ENCODE measurements at places on chromosomes 13 and 19.

GRCh38 chr19:57947419-57948134, at the start of gene ZNF256:
Gene ZNF256 (minus strand): TSS chr19:57947706. CDS start chr19:57947474, 232 bp downstream.
- DNase-seq = peak; percentile 90

DNA sequence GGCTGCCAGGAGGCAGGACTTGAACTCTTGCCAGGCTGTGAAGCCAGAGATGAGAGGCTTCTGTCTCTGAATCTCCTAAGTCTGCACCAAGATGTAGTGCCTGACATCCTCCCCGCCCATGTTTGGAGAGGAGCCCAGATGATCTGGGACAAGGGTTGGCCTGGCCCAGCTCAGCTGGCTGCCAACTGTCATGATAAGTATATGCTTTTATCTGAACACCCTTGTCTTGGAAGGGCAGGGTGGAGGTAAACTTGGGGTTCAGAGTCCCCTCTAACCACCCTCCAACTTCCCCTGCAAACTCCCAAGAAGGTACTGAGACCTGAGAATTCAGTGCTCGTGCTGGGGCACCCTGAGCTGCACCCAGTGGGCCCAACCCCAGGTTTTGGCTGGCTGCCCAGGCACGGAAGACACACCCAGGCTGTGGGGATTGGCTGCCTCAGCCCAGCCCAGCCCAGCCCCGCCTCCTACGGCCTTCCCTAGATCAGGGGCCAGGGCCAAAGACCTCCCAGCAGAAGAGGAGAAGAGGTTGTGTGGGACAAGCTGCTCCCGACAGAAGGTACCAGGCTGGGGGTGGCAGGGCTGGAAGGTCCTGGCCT, at the start of gene CYP4F12:
Gene CYP4F12, plus strand, starts transcription at position 508 of the 596 bp plus-strand sequence. CDS start 443 bp downstream, outside the sequence.
- no peak for DNase-seq

DNA sequence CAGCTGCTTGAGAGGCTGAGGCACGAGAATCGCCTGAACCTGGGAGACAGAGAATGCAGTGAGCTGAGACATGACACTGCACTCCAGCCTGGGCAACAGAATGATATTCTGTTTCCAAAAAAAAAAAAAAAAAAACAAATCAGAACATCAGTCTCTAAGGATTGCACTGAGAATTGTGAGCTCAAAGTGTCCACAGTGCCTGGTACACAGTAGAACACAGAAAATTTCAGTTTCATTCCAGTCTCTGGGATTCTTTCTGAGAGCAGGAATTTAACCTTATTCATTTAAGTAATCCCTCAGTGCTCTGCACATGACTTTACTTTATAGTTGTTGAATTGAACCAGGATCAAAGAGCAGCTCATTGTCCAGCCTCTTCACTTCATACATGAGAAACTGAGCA, 25.9 kb upstream of the GATAD2A start:
- no peak for DNase-seq

- DNase-seq = no peak
Measured at GRCh38 chr13:32002873-32003272, 28.7 kb upstream of the FRY start.

DNA sequence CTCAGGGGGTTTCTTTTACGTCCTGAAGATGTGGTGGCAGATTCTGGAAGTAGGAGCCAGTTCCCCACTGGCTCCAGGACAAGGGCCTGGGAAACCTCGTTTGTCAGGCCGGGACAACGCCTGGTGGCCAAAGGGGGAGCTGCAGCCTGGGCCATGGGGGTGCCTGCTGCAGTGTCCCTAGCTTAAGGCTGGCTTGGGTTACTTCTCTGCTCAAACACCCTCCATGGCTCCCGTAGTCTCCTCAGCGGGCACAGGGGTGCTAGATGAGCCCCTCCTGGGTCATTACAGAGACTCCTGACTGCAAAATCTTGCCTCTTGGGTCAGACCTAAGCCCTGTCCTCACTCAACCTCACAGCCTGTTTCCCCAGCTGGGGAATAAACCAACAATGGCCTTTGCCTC, 14.7 kb downstream of the CILP2 start:
- DNase-seq = no peak

GRCh38 chr19:16385821-16386220, 61.2 kb downstream of the KLF2 start:
- no peak for DNase-seq

GRCh38 chr13:112818040-112818697, 128.3 kb downstream of the ATP11A start:
- DNase-seq = no peak

DNA sequence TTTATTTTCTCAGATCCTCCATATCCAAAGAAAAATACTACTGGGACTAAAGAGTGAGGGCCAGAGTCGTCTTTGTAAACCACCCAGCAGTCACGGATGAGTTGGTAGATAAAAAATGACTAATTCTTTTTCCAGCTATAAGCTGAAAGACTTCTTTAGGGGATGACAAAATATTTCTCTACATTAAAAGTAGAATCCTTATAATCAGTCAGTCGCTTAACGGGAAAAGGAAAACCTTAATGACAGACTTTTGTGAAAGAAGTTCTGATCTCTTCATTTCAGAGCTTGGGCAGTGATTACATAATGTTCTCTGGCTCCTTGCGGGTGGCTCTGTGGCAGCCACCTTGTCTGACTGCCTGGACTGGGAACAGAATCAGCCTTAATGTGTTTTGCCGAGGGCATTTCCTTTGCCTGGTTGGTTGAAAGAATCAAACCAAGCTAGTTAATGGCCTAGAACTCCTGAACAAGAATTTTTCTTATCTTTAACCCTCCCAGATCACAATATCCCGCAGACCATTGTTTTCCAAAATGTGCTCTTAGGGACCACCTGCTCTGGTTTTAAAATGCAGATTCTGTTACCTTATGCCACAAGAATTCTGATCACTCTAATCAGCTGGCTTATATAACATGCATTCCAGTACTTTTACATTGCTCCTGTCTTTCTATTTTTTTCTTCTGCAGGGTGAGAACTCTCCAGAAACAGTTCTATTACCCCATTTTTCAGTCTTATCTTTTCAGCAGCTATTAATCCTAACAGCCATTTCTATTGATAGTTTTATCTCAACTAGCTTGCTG, 2.5 kb downstream of the ITM2B start:
- DNase-seq = no peak

DNA sequence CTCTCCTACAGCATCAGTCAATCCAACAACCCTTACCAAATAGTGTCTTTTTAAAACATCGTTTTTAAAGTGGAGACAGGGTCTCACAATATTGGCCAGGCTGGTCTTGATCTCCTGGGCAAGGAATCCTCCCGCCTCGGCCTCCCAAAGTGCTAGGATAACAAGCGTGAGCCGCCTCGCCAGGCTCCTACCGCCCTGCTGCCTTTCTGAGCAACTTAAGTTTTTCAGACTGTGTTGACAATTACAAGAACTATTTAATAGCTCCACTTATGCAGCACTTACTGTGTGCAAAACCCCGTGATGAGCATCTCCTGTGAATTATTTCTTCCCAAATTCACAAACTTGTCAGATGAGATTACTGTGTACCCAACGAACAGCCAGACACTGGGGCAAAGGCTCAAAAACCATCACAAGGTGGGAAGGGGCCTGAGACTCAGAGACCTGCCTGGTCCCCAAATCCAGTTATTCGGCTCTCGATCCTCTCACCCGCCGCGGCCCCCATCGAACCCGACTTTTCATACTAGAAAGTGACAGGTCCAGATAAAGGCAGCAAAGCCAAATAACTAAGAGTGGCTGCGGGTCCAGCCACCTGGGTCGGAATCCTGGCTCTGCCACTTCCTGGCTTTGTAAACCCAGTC, 581 bp downstream of the RPL18 start:
- DNase-seq = no peak

DNA sequence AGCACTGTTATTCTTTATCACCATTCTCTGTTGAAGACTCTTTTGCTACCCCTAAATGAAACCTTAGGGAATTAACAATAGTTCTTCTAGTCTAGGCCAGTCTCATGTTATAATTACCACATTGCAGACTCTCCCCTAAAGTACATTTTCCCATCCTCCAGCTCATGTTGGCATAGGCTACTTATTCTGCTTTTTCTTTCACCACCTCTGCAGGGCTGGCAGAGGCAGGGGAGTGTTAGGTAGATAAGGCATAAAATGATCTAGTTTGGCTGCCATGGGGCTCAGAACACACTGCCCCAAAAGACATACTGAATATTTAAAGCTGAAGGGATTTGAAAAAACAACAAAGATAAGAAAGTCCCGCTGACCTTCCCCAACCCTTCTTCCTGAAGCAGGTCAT, 82.7 kb upstream of the RFC3 start:
- no peak for DNase-seq

- DNase-seq = no peak
Measured at GRCh38 chr19:29285187-29285687, 72.3 kb upstream of the UQCRFS1 start.

DNA sequence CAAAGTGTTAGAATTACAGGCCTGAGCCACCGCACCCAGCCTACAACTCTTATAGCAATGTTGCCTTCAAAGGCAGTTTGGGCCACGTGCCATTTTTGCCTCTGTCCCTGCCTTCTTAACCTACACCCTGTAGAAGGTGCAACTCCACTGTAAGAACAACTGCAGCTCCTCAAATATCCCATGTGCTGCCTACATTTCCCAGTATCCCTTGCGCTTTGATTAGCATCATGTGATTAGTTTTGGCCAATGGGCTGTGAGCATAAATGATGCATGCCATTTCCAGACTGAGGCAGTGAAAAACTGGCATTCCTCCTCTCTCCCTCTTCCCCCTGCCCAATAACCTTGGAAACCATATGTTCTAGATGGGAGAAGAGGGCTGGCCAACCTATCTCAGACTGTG, 75.2 kb upstream of the MRI1 start:
- DNase-seq = no peak

DNA sequence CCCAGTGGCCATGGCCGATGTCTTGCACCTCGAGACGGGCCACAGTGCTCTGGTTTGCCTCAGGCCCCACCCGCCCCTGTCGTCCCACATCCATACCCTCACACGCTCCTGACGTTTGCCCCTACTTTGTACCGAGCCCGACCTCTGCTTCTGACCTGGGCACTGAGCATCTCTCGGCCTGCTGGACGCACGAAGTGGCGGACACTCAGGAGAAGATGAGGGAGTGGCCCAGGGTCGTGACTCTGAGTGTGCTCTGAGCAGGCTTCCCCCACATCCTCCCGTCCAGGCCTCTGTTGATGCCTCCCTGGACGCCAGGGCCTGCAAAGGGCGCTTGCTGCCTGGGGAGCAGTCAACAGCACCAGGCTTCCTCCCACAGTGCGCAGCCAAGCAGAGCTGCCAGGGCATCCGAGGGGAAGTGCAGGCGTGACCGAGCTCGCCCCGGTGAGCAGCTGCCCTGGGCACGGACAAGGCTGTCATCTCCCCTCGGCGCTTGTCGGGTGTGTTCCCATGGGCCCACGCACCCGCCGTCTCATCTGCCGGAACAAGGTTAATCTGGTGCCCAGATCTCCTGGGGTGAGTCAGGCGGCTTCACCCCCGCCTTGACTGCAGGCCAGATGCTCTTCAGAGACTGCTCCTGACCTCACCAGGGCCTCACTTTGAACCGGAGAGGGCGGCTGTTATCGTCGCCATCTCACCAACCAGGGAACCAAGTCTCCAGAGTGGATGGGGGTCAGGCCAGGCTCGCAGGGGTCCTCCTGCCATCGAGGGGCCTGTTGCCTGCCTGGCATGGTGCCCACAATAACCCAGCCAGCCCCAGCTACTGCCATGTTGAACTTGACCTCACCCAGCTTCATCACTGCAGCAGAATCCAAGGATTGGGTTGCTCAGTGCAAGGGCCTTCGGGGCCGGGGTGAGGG, 27.2 kb downstream of the COMP start:
- no peak for DNase-seq

GRCh38 chr13:45167611-45168554, 33.0 kb downstream of the KCTD4 start:
- no peak for DNase-seq
